HFFc6 (cell line): ENCODE measurements at places on chromosomes 12 and 14.

- DNase-seq = no peak
These were observed 161.3 kb upstream of the TMCC3 start for GRCh38 chr12:94811611-94812010.

DNA sequence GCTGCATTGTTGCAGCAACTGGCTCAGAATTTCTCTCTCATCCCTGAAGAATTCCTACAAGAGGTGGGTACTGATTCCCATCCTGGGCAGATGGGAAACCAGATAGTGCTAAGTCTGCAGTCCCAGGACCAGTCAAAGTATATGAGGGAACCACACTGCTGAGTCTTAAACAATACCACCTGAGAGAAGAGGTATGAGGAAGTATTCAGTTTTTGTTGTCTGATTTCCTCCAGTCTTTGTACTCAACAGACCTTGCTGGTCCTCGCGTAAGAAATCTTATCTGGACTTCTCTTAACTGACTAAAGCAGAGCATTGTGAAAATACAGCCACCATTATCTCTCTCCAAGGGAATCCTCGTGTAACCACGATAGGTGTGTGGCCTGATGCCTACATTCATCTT lies 3.6 kb upstream of the EDDM3A start:
- no peak for DNase-seq

DNA sequence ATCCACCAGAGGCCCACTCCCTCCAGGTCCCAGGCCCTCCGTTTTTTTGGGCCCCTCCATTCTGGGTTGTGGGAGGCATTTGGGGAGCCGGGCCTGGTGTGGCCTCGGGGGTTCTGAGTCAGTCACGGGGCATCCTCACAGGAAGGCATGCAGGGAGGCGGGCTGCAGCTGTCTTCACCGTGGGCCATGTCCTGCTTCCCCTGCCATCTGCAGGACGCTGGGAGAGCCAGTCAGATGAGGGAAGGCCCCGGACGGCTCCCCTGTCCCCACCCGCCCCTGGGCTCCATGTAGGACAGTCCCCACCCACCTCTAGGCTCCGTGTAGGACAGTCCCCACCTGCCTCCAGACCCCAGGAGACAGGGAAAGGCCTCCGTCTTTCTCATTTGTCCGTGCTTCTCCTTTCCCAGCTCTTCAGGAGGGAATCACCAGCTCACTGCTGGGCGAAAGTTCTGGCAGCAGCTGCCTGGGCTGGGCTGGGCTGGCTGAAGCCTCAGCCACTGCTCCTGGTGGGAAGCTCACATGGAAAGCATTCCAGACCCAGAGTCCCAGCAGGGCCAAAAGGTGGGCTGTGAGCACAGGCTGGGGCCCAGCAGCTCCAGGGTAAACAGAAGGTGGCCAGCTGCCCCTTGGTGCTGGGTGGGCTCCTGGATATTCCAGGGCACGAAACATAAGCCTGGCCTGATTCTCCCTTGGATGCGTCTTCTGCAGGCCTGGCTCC lies 217.8 kb downstream of the KIF26A start:
- DNase-seq = no peak

DNA sequence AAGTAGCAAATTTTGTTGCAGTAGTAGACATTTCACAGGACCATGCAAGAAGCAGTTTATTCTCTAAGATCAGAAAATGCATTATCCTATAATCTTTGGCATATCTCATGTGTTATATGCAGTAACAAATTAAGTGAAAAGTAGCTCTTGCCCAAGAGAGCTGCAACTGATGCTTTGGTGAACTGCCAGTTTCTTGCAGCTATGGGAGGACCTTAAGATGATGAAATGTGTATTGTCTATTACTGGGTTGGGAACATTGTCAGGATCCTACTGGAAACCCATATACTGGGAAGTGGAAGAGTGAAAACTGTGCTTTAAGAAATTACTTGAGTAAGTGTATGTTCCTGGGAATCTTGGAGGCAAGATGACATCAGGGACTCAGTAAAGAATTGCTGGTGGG lies 238.8 kb downstream of the DACT1 start:
- DNase-seq = no peak

GRCh38 chr14:40197344-40197743 lies 765.1 kb upstream of the FBXO33 start:
- no peak for DNase-seq

DNA sequence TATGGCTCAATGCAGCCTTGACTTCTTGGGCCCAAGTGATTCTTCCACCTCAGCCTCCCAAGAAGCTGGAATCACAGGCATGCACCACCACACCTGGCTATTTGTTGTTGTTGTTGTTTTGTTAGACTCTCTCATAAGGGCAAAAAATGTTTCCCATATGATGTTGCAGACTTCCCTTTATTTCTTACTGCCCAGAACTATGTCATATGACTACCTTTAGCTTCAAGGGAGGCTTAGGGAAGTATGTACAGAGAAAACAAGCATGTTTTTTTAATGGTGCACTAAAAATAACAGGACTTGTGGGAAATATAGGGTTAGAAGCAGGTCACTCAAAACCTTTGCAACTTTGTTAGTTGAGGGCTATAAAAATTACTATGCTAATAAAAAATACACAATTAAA lies 4.3 kb upstream of the GPR19 start:
- no peak for DNase-seq

- DNase-seq = no peak
These were observed 87.4 kb downstream of the SYT1 start for GRCh38 chr12:78951803-78952551.

DNA sequence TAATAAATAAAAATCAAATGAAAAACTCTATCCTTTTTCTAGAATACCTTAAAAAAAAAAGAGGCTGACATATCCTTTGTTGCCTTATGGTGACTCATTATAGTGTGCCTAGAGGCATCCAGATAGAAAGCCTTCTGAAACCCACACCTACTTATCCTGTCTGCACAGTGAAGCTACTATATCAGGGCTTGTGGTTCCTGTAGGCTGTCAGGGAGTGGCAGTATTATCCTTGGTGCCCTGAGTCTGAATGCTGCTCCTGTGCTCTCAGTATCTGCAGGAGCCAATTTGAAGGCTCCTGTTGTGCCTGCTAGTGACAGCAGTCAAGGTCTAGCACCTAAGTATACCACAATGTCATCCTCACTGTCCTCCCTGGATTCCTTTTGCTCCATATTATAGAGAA lies 168.4 kb upstream of the AVPR1A start:
- peak; percentile 17 for DNase-seq

DNA sequence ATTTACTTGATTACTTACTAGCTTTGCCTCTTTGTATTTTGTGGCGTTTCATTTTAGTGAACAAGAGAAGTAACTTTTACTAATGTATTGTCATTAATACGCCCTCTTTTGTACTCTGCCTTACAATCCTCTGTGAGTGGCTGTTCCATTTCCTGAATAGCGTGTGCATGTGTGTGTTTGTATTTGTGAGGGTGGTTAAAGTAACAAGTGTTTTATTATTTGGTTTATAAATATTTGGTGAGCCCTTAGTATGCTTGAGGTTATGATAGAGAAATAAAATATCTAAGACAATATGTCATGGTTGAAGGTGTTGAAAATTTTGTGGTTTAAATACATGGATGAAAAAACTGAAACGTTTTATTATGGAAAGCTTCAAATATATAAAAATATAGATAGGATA lies 71.7 kb upstream of the REP15 start:
- no peak for DNase-seq

DNA sequence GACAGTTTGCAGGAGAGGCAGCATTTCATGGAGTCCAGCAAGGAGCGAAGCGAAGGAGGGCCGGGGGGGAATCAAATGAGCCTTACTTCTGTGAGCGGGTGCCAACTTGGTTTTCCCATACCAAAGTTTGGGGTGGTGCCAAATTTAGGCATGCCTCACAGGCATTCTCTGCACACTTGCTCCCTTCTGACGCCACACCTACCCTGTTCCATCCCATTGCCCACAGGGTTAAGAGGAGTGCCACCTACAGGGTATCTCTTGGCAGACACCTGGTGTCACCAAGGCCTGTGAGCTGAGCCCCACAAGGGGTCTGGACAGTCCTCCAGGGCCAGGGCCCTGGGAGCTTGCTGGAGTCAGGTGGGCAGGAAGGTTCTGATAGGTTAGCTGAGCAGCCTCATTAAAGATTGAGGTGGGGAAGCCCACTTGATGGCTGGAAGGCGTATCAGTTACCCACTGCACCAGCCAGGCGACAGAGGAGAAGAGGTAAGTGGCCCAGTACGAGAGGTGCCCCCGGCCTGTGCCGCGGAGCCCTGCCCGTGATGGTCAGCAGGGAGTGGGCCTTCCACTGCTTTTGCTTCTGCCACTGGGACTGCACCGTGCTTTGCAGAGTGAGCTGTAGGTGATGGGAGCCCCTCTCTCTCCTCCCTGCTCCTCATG lies 45.2 kb downstream of the DEGS2 start:
- DNase-seq = no peak

- no peak for DNase-seq
These were observed 500.0 kb downstream of the NOVA1 start for GRCh38 chr14:26097852-26098251.

DNA sequence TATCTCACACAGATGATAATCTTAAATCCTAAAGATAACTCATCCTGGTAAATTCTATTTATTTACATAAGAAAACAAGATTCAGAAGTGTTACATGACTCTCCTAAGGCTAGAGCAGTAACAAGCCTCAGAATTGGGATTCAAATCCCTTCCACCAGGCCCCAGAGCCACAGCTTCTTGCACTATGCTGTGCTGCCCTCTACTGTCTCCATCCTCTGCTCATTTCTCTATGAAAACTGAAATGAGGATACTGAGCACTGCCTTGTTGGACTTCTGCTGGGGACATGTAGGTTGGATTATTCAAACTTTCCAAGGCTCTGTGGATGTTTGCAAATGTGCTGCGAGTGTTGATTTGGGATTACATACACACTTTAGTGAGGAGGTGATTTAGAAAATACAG lies 23.5 kb upstream of the C12orf50 start:
- peak; percentile 39 for DNase-seq

GRCh38 chr12:113171543-113171942 lies 13.7 kb downstream of the DDX54 start:
- DNase-seq = no peak

DNA sequence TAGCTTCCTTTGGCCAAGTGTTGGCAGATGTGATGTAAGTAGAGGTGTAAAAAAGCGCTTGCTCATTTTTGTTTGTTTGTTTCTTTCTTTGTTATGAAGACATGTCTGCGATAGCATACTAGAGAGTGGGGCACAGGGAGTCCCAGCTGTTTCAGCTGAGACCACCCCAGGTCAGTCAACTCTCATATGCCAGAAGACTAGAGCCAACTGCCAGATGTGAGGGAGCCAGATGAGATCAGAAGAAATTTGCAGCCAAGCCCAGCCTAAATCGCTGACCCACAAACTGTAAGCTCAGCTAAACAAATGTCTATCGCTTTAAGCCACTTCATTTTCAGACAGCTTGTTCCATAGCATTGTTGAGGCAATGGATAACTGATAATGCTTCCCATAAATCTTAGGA lies 397.1 kb downstream of the APAF1 start:
- DNase-seq = no peak

GRCh38 chr14:103085106-103086091 lies 1.4 kb downstream of the LBHD2 start:
- DNase-seq = no peak

DNA sequence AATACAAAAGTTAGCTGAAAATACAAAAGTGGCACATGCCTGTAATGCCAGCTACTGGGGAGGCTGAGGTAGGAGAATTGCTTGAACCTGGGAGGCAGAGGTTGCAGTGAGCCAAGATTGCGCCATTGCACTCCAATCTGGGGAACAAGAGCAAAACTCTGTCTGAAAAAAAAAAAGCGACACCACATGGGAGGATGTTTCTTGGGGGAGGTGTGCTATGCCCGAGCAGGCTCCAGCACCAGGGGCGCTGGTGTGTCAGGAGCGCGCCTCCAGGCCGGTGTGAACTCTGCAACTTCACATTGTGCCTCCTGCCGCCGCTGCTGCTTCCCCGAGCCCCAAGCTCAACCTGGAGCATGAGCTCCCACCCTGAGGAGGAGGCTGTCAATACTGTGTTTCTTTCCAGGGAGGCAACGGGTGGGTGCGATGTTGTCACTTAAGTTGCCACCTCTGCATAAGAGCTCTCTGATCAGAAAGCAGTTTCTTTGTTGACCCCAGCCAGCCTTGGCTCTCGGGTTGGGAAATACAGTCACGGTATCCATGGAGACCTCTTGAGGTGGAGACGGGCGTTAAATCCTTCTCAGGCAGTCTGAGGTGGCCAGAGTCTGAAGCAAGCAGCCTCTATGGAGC lies 18.9 kb downstream of the DEGS2 start:
- no peak for DNase-seq

DNA sequence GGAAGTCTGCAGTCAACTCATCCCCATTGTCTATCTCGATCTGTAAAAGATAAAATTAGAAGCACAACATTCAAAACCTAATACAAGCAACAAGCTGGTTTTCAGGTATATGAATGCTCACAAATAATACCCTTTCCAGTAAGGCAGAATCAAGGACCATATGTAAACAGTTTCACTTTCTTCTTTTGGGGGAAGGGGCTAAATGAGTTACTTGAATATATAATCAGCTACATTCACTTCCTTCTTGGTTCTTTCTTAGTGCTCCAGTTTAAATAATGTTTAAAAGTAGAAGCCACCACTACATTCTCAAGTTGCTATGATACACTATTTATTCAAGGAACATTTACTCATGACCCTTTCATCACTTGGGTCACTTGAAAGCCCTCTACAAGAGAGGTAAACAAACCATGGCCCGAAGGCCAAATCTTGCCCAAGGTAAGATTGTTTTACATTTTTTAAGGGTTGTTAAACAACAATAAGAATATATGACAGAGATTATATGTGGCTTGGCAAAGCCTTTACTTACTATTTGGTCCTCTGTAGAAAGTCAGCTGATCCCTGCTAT lies 10.3 kb downstream of the TWF1 start:
- no peak for DNase-seq

DNA sequence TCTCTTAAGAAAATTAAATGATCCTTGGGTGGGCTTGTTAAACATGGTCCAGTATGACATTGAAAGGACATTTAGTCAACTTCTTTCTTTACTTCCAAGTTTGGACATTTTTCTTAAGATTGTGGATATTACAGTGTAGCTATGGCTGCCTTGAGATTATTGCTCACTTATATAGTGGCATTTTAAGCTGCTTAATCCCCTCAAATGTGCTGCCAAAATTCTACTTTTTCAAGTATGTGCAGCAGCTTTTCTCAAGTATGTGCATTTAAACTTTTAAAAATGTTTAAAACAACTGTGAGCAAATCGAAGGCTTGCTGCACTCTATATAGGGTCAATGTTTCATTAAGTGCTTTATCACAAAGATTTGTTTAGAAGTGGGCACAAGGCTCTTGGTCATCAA lies 7.4 kb downstream of the TXNRD1 start:
- no peak for DNase-seq

DNA sequence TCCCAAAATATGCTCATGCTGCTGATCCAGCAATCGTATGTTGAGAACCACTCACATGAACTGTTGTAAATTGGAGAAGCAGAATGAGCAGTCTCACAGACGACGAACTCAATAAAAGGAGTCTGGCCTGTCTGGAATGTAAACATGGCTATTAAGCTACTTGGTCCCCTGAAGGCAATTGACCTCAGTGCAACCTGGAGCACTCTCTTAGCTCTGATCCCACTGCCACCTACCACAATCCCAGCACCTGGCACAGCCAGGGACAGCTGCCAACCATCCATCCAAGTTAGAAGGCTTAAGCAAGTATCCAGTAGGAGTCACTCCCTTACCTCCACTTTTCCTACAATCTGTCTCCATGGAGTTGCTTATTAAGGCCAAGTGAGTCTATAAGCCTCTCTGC lies 406.9 kb upstream of the CLEC14A start:
- DNase-seq = no peak

- DNase-seq = no peak
These were observed 17.0 kb downstream of the VCPKMT start for GRCh38 chr14:50099335-50099734.

- DNase-seq = peak; percentile 35
These were observed 49.2 kb upstream of the PPP1R12A start for GRCh38 chr12:79983986-79984620.
